ENCODE measurements at places on chromosomes 7 and 10.

DNA sequence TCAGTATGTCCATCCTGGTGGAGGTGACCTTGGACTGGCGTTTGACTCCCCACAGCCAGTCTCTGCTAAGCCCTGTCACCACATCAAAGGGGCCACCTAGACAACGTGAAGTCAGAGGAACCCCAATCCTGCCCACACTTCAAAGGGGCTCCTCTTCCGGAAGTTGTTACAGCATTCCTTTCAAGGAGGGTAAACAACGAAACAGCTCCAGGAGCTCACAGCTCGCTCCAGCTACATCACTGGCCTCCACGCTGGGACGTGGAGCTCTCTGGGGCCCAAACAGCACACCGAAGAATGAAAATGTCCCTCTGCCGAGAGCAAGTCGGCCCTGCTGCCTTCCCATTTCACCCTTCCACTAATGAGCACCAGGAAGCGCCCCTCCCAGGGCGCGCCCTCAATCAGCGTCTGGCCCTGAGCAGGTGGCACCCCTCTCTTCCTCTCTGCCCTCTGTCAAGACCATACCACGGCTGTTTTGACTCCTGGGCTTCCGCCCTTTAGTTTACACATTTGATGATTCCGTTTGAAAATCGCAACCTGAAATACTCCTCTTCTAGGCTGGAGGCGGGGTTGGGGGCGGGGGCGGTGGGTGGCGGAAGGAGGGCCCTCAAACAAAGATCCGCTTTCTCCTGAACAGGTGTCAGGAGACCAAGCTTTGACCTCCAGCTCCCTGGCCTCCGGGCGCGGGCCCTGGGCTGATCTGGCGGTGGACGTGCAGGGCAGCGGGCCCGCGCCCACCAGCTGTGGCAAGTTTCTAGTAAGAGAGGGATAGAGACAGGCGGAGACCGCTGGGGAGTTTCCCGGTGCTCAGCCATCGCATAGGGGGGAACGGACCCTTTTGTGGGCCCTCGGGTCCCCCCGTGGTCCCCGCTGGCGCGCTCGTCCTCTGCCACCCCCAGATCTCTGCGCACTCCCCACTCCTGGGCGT, 53.1 kb upstream of the KDM7A start:
- DNase-seq: no peak

DNA sequence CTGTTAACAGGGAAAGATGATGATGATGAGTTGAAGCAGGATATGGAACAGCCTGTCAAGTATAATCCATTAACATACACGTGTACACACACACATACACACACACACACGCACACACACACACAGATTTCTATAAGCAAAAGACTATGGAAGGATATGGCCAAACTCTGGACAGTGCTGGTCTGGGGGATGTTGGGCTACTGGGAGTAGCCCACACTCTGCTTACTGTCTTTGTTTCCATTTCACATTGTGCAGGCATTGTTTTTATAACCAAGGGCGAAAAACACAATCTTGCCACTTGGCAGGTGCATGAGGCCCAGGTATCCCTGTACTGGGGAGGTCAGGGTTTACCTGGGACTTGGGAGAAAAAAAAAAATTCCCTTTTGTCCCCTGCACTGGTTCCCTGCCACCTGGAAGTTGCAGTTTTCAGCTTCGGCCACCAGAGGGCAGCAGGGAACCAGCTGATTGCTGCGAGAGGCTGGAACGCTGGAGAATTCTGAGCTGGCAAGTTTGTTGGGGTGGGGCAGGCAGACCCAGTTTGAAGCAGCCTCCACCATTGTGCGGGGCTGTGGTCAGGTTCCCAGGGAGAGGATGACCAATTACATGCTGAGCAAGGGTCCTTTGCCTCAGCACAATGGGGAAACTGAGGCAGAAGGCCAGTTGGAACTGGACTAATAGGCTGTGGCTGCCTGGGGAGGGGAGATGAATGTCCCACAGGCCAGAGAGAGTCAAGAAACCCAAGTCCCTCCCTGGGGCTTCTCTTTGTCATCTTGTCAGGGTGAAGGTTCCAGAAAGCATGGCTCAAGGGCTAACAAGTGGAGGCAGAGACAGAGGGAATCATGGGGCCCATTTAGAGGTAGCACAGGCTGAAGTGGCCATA, 27.3 kb downstream of the PPIF start:
- DNase-seq: peak; percentile 61

DNA sequence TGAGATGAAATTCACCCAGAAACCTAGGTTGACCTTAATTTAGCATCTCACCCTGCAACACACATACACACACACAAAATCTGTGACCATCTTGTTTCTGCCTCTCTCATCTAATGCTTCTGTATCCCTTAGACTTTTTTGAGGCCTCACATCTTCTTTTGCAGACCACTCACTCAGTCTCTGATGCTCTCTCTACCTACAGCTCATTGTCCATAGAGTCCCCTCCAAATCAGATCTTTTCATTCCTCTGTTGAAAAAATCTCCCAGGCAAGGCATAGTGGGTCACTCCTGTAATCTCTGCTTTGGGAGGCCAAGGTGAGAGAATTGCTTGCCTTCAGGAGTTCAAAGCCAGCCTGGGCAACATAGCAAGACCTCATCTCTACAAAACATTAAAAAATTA, 17.6 kb upstream of the PAX2 start:
- DNase-seq: no peak

GRCh38 chr7:26645121-26645520, 219.3 kb downstream of the SKAP2 start:
- no peak for DNase-seq

DNA sequence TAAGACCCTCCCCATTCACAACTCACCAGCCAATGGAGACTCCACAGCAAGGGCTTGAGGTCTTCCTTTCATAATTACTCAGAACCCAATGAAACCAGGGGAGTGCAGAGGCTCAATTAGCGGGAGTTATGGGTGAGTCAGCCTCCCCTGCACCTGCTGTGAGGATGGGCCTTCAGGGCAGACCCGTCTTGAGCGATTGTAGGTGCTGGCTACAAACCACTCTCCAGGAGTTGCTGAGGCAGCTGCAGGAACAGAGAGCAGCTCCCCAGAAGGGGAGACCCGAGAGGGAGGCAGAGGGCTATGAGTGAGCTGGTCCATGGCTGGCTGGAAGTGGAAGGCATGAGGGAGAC, 58.5 kb upstream of the SORCS3 start:
- DNase-seq: no peak

DNA sequence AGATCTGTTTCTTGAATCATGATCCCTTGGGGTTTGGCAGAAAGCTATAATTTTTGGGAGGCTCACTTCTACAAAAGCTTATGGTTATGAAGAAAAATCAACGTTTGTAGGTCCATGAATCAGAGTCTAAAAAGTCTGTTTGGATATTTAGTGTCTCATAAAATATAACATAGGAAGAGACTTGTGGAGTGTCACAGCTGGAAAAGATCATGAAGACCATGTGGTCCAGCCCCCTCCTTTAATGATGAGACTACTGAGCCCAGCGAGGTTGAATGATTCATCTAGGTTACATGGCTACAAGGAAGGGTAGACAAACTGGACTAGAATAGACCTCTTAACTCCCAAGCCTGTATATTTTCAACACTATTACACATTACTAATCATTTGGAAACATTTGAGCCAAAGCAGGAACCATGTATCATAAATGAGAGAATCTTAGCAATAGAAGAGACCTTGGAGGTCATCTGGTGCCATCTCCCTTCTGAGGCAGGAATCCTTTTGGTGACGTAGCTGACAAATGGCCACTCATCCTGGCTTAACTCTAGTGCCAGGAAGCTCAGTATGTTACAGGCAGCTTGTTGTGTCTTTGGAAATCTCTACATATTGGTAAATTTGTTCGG, 152.5 kb downstream of the CREB5 start:
- DNase-seq: no peak

- no peak for DNase-seq
Observed at GRCh38 chr7:18680576-18680975, 185.0 kb downstream of the HDAC9 start.

GRCh38 chr10:97267671-97268070, 24.8 kb downstream of the ARHGAP19 start:
- DNase-seq: no peak

GRCh38 chr10:128541926-128542475, 415.8 kb upstream of the MKI67 start:
- DNase-seq: no peak

DNA sequence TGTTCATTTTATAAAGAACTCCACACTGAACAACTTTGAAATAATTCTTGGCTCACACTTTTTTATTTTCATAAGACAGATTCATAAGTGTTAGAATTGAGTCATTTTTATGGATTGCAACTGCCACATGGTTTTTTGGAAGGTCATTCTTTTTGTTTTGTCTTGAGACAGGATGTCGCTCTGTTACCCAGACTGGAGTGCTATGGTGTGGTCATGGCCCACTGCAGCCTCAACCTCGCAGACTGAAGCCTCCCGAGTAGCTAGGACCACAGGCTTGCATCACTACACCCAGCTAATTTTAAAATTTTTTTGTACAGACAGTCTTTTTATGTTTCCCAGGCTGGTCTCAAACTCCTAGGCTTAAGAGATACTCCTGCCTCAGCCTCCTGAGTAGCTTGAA, 20.3 kb downstream of the BMS1 start:
- DNase-seq: no peak

GRCh38 chr7:139108266-139109187, 993 bp downstream of the ZC3HAV1 start:
- DNase-seq: no peak
